Mammary epithelial cell (primary cell): ENCODE measurements at places on chromosomes 13 and 19. TPM values are rescaled to one million over a fixed set of nuclear protein-coding genes. Genes with fewer than 3 reads are reported as not detected.

Gene RNF225
- total RNA-seq, result 0.50 TPM

Gene BRME1
- 1.0 TPM for total RNA-seq

Gene THSD1
- 44.5 TPM for total RNA-seq

Gene CCNE1
- 5.3 TPM for total RNA-seq

Gene FBN3
- under 0.01 TPM for total RNA-seq

Gene KIR2DL1
- not detected in 2 replicates for total RNA-seq

Gene ELSPBP1
- total RNA-seq, result not detected in 2 replicates

Gene ZNF132
- 3.7 TPM for total RNA-seq

Gene TTC9B
- total RNA-seq, result not detected

Gene CKM
- not detected for total RNA-seq

Gene ZNF446
- total RNA-seq, result 6.1 and 6.9 TPM in 2 replicates

Gene CERS1
- 0.33 TPM for total RNA-seq

Gene F7
- total RNA-seq, result not detected in 2 replicates

Gene ZNF90
- 2.2 TPM for total RNA-seq

Gene CEACAM7
- total RNA-seq, result not detected

Gene KLK2
- total RNA-seq, result not detected in 2 replicates

Gene ZNF14
- total RNA-seq, result 3.1 and 4.1 TPM in 2 replicates

Gene PEAK3
- not detected for total RNA-seq

Gene ISYNA1
- total RNA-seq, result 26.3 TPM

Gene KLF5
- 175 and 244 TPM in 2 replicates for total RNA-seq

Gene PSG5
- total RNA-seq, result 10.2 TPM

Gene C19orf44
- total RNA-seq, result 5.8 TPM

Gene CYP4F22
- total RNA-seq, result not detected in 2 replicates

Gene PNMA8A
- 39.3 TPM for total RNA-seq

Gene AKT2
- total RNA-seq, result 100.0 and 124 TPM in 2 replicates

Gene ZNF780B
- 11.0 TPM for total RNA-seq

Gene RXFP2
- not detected in 2 replicates for total RNA-seq

Gene FCER2
- total RNA-seq, result not detected in 2 replicates

Gene NCCRP1
- 0.31 TPM in 1 of 2 replicates, not detected in the other for total RNA-seq

Gene PCSK4
- total RNA-seq, result 1.0 TPM

Gene PRODH2
- not detected for total RNA-seq

Gene TEX29
- total RNA-seq, result not detected

Gene ZNF473
- 11.0 TPM for total RNA-seq

Gene PPP1R12C
- total RNA-seq, result 72.5 and 74.8 TPM in 2 replicates

Gene NMRK2
- not detected for total RNA-seq

Gene RAB20
- 5.5 TPM for total RNA-seq

Gene CCDC169
- total RNA-seq, result 0.83 TPM

Gene TLE6
- 0.33 TPM for total RNA-seq

Gene PSG4
- total RNA-seq, result 43.8 TPM

Gene GFY
- not detected for total RNA-seq

Gene UNC13A
- total RNA-seq, result 0.51 and 0.73 TPM in 2 replicates

Gene ENOX1
- total RNA-seq, result 0.86 and 1.2 TPM in 2 replicates

Gene ZNF418
- 3.0 and 3.5 TPM in 2 replicates for total RNA-seq

Gene ZNF610
- total RNA-seq, result 0.64 and 0.83 TPM in 2 replicates

Gene YJEFN3
- 0.17 TPM for total RNA-seq

Gene ZBTB32
- not detected in 2 replicates for total RNA-seq

Gene IL12RB1
- not detected in 2 replicates for total RNA-seq
